Left ventricle myocardium inferior (tissue), 1 donor: ENCODE measurements at places on chromosomes 5 and 9.

DNA sequence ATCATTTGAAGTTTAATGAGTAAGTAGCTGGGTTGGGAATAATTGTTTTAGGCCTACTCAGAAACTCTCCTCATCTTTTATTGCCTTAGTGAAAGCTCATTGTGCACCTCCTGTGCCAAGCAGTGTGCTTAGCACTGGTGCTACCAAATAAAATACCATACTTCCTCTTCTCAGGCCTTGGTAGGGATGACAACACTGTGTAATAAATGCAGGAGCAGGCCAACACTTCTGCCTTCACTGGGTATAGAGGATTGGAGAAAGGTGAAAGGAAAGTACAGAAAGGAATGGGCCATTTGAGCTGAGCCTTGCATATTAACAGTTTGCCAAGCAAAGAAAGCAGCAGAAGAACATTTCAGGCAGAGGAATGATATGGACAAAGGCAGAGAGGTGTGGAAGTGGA lies 285.7 kb downstream of the NR3C1 start:
- no peaks in the 10 kb centered on the region for H3K27me3 ChIP-seq
- H3K27ac ChIP-seq = peak overlapping the region; percentile 24
- peaks cover 11% of the 10 kb centered on the region for H3K36me3 ChIP-seq
- DNase-seq = no peak

- no peak overlapping the region for H3K4me3 ChIP-seq
- peaks cover 57% of the 10 kb centered on the region for H3K36me3 ChIP-seq
- no peak overlapping the region for H3K27ac ChIP-seq
- no peaks in the 10 kb centered on the region for H3K27me3 ChIP-seq
- H3K4me1 ChIP-seq = peaks cover 34% of the 10 kb centered on the region
Observed at GRCh38 chr5:179730356-179730755, 2.3 kb upstream of the MAML1 start.

GRCh38 chr5:80667384-80667783 lies 12.6 kb upstream of the DHFR start:
- no peaks in the 10 kb centered on the region for H3K27me3 ChIP-seq
- H3K27ac ChIP-seq = peak overlapping the region; percentile 20
- peaks cover 24% of the 10 kb centered on the region for H3K4me1 ChIP-seq
- DNase-seq = no peak

DNA sequence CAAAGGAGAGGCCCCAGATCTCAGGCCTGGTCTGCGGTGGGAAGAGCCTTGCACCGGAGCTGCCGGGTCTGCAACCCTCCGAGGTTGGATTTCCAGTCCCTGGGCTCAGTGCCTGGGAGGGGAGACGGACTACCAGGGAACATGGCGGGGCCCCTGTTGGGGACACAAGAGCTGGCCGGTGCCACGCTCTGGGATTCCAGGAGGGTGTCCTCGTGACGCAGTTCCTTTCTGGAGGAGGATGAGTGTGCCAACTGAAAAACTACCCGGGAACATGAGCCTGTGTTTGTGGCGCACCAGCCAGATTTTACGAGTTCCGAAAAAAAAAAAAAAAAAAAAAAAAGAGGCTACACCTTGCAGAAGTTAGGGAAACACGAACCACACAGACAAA lies 9.0 kb downstream of the NRARP start:
- H3K27ac ChIP-seq = no peak overlapping the region
- DNase-seq = no peak
- H3K4me3 ChIP-seq = no peak overlapping the region
- peaks cover 37% of the 10 kb centered on the region for H3K4me1 ChIP-seq
- peaks cover 39% of the 10 kb centered on the region for H3K27me3 ChIP-seq
- no peaks in the 10 kb centered on the region for H3K36me3 ChIP-seq

DNA sequence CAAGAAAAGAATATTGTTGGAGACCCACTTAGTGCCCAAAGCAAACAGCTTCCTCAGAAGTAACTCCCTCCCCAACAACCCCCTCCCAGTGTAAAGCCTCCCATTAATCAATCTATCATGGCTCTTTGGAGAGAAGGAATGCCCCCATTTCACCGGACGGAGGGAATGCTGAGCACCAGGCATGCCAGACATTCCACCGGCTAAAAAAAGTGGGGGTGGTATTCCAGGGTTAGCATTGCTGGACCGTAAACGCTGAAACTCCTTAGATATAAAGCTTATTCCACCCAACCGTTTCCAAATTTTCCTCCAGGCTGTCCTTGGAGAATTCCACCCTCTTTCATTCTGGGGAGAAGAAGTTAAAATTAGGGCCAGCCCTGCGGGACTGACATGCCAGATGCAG lies 363 bp upstream of the MAMDC2 start:
- H3K4me1 ChIP-seq = peaks cover 58% of the 10 kb centered on the region
- H3K27ac ChIP-seq = peak overlapping the region; percentile 81
- H3K4me3 ChIP-seq = peak overlapping the region; percentile 72

- H3K27me3 ChIP-seq = no peaks in the 10 kb centered on the region
- H3K36me3 ChIP-seq = no peaks in the 10 kb centered on the region
- DNase-seq = no peak
- H3K27ac ChIP-seq = no peak overlapping the region
- H3K4me1 ChIP-seq = peaks cover 5% of the 10 kb centered on the region
- H3K4me3 ChIP-seq = no peak overlapping the region
Observed at GRCh38 chr5:90940227-90940995, 381.8 kb downstream of the ADGRV1 start.

DNA sequence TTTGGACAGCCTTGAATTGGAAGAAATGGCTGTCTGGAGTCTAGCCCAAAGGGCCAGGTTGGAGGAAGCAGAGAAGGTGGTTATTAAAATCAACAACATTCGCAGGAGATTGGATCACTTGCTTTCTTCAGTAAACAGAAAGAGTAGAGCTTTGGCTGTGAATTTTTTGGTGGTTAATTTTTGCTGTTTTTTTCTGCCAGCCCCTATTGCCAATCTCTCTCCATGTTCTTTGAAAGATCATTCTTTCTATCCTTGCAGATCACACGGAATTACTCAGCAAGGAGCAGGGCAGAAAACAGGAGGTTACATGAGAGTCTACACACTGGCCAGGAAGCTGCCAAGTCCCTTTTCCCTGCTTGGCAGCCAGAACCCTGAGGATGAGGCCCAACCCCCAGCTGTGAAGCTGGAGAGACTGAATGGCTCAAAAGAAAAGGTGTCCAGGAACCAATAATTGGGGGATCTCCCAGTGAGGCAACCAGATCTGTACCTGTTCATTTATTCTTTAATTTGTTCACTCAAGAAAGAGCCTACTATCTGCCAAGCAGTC lies 13.0 kb downstream of the GLRX start:
- peak overlapping the region; percentile 51 for H3K4me3 ChIP-seq
- peaks cover 20% of the 10 kb centered on the region for H3K36me3 ChIP-seq
- H3K27ac ChIP-seq = peak overlapping the region; percentile 91
- H3K4me1 ChIP-seq = peaks cover 77% of the 10 kb centered on the region
- DNase-seq = no peak
- H3K27me3 ChIP-seq = no peaks in the 10 kb centered on the region

- H3K4me1 ChIP-seq = peaks cover 80% of the 10 kb centered on the region
- peaks cover 7% of the 10 kb centered on the region for H3K36me3 ChIP-seq
- no peak for DNase-seq
- H3K27ac ChIP-seq = peak overlapping the region; percentile 99
Observed at GRCh38 chr5:132493241-132493640, 2.7 kb upstream of the IRF1 start.

DNA sequence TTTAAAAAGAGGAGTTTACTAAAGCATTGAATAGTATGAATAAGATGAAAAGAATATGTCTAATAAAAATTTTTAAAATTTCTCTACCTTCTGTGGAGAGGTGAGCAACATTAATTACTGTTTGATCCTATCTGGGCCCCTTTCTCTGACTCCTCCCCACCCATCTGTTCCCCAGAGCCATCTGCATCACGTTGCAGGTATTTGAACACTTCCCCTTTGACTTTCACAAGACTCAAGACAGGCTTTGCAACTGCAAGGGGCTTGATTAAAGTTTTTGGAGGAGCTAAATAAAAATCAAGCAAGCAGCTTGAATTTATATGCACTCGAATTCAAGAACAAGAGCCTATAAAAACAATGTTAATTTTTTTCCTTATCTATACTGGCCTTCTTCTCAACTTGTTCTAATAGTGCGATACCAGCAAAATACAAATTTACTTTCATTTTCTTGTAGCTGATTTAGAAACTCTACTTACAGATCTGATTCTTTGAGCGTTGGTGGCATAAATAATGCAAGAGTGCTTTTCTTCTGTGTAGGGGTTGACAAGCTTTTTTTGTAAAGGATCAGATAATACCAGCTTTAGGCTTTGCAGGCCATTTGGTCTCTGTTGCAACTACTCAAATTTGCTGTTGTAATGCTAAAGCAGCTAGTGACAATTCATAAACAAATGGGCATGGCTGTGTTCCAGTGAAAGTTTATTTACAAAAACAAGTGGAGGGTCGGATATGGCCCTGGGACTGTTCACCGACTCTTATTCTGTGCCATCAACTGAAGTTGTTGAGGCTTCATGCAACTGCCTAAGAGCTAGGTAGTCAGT lies 21.2 kb downstream of the TXNDC8 start:
- H3K27ac ChIP-seq = no peak overlapping the region
- no peaks in the 10 kb centered on the region for H3K27me3 ChIP-seq
- H3K36me3 ChIP-seq = no peaks in the 10 kb centered on the region
- H3K4me3 ChIP-seq = peak overlapping the region; percentile 1

DNA sequence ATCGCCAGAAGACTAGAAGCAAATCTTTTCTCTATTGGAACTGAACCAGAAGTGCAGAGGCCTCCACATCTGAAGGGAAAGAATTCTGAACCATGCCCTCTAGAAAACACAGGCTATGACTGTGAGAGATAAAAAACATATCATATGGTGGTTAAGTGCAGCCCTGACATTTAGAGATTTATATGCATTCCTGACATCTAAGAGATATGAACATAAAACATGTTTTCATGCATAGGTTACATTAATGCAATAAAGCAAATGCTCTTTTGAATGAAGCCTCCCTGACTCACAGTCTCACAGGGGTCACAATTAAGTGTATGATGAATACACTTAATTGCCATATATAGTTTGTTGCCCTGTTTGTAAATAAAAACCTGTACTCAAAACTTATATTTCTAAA lies 28.9 kb upstream of the CKMT2 start:
- H3K27ac ChIP-seq = no peak overlapping the region
- H3K27me3 ChIP-seq = no peaks in the 10 kb centered on the region
- H3K4me3 ChIP-seq = no peak overlapping the region
- peaks cover 3% of the 10 kb centered on the region for H3K4me1 ChIP-seq
- no peak for DNase-seq

- no peak for DNase-seq
- H3K4me3 ChIP-seq = no peak overlapping the region
- no peaks in the 10 kb centered on the region for H3K27me3 ChIP-seq
- H3K4me1 ChIP-seq = no peaks in the 10 kb centered on the region
- H3K36me3 ChIP-seq = no peaks in the 10 kb centered on the region
Observed at GRCh38 chr5:61505281-61505680, 173.2 kb downstream of the ZSWIM6 start.

DNA sequence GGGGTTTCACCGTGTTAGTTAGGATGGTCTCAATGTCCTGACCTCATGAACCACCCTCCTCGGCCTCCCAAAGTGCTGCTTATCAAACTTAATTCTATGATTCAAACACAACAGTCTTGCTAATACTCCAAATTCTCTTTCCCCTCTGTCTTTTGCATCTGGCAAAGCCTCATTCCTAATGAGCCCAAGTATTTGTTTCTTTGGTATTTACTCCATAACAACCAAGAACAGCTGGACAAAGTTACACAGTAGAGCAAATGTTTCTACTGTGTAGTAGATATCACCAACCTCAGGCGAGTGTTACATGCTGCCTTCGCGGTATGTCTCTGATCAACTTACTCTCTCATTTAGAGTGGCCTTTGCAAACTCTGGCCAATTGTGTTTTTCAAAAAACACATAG lies 195.8 kb upstream of the KCNN2 start:
- no peaks in the 10 kb centered on the region for H3K27me3 ChIP-seq
- no peaks in the 10 kb centered on the region for H3K4me1 ChIP-seq
- no peaks in the 10 kb centered on the region for H3K36me3 ChIP-seq
- no peak for DNase-seq

DNA sequence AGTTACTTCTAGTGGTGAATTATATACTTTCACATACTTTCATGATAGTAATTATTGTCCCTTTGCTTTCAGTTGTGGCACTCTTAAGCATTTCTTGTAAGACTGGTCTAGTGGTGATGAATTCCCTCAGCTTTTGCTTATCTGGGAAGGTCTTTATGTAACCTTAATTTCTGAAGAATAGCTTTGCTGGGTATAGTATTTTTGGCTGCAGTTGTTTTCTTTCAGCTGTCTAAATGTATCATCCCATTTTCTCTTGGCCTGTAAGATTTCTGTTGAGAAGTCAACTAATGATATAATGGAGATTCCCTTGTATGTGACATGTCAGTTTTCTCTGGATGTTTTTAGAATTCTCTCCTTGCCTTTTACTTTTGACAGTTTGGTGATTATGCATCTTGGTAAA lies 41.0 kb downstream of the TMEM38B start:
- H3K4me3 ChIP-seq = no peak overlapping the region
- peaks cover 57% of the 10 kb centered on the region for H3K36me3 ChIP-seq
- no peak overlapping the region for H3K27ac ChIP-seq
- H3K27me3 ChIP-seq = no peaks in the 10 kb centered on the region
- DNase-seq = no peak

DNA sequence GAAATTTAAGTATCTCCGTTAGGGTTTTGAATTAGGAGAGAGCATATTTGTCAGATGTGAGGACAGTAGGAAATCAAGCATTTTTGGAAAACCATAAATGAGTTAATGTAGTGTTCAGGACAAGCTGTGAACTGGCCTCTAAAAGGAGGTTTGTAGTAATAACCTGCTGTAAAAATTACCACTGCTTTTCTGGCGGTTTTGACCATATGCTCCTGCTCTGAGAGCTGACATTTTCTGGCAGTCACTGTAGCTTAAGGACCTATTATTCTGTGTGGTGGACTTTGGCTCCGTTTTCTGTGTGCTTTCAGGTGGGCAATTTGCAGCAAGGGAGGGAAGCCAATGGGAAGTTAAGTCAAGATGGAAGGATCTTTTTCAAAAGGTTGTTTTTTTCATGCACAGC lies 111.1 kb downstream of the SGCD start:
- DNase-seq = no peak
- no peaks in the 10 kb centered on the region for H3K36me3 ChIP-seq
- no peak overlapping the region for H3K27ac ChIP-seq
- no peaks in the 10 kb centered on the region for H3K27me3 ChIP-seq

- no peak overlapping the region for H3K27ac ChIP-seq
- no peaks in the 10 kb centered on the region for H3K27me3 ChIP-seq
- no peaks in the 10 kb centered on the region for H3K36me3 ChIP-seq
- no peak for DNase-seq
- peaks cover 24% of the 10 kb centered on the region for H3K4me1 ChIP-seq
Observed at GRCh38 chr9:18675973-18676372, 202.0 kb downstream of the ADAMTSL1 start.

GRCh38 chr5:51181208-51181894 lies 201.9 kb upstream of the ISL1 start:
- no peaks in the 10 kb centered on the region for H3K36me3 ChIP-seq
- H3K27me3 ChIP-seq = no peaks in the 10 kb centered on the region
- DNase-seq = no peak
- no peak overlapping the region for H3K27ac ChIP-seq
- H3K4me3 ChIP-seq = no peak overlapping the region
- no peaks in the 10 kb centered on the region for H3K4me1 ChIP-seq

- H3K36me3 ChIP-seq = no peaks in the 10 kb centered on the region
- peaks cover 62% of the 10 kb centered on the region for H3K4me1 ChIP-seq
Observed at GRCh38 chr9:136694163-136694871, 7.1 kb upstream of the AGPAT2 start.

GRCh38 chr9:124453586-124454191 lies 3.4 kb downstream of the ADGRD2 start:
- peak overlapping the region; percentile 51 for H3K4me3 ChIP-seq
- H3K4me1 ChIP-seq = peaks cover 16% of the 10 kb centered on the region
- no peaks in the 10 kb centered on the region for H3K36me3 ChIP-seq
- peaks cover 62% of the 10 kb centered on the region for H3K27me3 ChIP-seq

- no peaks in the 10 kb centered on the region for H3K27me3 ChIP-seq
- no peak overlapping the region for H3K27ac ChIP-seq
- H3K4me1 ChIP-seq = peaks cover 21% of the 10 kb centered on the region
- no peaks in the 10 kb centered on the region for H3K36me3 ChIP-seq
Observed at GRCh38 chr5:65137631-65138030, 344.1 kb downstream of the ADAMTS6 start.
